ENCODE measurements at places on chromosomes 4 and X.

DNA sequence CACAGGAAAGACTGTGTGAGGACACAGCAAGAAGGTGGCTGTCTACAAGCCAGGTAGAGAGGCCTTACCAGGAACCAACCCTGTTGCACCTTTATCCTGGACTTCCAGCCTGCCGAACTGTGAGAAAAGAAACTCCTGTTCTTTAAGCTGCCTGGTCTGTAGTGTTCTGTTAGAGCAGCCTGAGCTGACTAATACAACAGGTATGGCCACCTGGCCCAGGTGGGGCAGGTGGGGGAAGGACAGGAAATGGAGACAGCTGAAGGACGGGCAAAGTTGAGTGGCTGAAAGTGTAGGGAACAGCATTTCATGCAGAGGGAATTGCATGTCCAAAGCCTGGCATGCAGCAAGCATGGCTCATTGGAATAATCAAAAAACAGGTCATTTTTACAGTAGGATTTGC, 35.1 kb downstream of the CYTL1 start:
- no peak for DNase-seq

DNA sequence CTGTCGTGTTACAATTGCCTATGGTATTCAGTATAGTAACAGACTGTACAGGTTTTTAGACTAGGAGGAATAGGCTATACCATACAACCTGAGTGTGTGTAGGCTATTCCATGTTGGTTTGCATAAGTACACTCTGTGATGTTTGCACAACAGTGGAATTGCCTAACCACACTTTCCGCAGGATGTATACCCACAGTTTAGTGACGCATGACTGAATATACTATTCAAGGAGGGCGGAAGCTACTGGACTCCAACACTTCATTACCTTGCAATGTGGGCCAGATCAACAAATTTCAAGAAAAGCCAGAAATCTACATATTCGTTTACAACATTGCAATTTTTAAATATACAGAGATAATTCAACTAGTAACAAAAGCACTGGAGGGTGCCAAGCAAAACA, 317.2 kb downstream of the PDGFC start:
- DNase-seq = no peak

GRCh38 chr4:176262243-176262642, 6.8 kb downstream of the ASB5 start:
- no peak for DNase-seq

- no peak for DNase-seq
Observed at GRCh38 chr4:145951931-145952330, 13.3 kb upstream of the ZNF827 start.

DNA sequence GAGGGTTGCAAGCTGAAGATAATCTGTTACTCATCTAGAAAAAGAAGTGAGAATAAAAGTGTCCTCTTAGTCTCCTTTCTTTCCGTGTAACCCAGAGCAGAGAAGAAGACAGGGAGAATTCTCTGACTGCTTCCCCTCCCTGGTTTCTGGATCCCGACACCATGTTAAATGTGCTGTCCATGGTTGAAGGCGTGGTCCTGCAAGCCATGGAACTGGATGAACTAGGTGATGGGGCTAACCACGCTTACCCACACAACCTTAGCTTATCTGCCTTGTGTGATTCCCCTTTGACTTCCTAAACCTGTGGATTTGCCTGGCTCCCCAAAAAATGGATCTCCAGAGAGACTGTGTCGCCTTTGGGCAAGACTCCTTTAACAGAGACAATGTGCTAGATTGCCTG, 907.6 kb downstream of the FSTL5 start:
- no peak for DNase-seq

DNA sequence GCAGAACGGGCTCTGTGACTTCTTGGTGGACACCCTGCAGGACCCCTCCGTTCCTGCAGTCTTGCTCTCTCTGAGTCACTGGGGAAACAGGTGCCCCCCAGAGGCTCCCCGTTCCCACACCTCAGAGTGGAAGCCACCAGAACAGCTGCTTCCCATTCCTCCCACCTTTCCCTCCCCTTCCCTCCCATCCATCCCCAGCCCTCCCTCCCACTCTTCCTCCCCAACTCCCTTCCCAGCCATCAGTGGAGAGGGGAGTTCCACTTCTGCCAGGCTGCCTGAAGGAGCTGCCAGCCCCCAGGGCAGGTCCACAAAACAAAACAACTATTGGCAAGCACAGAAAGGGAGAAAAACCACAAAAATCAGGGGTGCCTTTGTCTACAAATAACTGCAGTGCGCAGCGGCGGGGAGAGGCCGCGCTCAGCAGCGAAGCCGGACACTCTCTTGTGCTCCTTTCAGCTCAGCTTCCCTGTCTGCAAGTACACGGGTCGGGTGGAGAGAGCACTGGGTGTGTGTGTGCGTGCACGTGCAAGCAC, 8.1 kb downstream of the SSR4 start:
- no peak for DNase-seq

- DNase-seq = no peak
Observed at GRCh38 chr4:55947254-55947882, 1.4 kb upstream of the CEP135 start.

DNA sequence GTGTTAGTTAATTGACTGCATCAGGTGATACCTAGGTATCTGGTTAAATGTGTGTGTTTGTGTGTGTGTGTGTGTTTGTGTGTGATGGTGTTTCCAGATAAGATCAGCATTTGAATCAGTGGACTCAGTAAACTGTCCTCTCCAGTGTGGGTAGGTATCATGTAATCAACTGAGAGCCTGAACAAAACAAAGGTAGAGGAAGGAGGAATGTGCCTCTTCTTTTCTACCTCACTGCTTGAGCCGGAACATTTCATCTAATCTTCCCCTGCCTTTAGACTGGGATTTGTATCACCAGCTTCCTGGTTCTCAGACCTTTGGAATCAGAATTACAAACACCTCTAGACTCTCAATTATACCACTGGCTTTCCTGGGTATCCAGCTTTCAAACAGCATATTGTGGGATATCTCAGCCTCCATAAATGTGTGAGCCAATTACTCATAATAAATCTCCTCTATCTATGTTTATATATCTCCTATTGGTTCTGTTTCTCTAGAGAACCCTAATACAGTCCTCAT, 120.5 kb downstream of the TBCK start:
- DNase-seq = no peak

GRCh38 chr4:148141501-148141900, 300.7 kb downstream of the NR3C2 start:
- no peak for DNase-seq

DNA sequence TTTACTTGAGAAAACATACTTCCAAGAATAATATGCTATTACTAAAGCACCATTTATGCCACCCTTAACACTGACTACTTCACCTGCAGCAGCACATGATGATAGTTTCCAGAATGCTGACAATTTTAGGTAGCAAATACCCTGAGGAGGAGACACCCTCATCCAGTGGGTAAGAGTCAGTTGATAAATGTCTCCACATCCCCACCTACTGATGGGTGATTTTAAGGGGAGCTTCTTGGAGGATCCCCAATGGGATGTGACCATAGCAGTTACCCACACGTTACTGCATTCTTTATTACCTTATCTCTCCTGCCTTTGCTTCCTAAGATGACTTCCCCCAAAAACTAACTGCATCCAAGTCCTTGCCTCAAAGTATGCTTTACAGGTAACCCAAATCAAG, 131.2 kb upstream of the SMARCAD1 start:
- DNase-seq = no peak

DNA sequence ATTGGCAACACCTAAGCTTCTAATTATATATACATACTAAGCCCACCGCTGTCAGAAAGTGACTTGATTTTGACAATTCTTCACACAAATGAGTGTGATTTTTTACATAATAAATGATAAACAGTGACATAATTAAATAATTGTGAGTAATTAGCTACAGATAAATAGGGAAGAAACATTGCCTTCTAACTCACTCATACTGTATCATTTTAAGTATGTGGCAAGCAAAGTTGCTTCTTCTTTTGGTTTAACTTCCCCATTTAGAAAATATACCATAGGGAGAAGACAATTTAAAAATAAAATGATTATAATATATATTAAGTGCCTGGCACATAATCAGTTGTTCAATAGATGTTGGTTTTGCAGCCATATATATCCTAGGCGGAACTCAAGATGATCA, 644.2 kb downstream of the FSTL5 start:
- DNase-seq = no peak

DNA sequence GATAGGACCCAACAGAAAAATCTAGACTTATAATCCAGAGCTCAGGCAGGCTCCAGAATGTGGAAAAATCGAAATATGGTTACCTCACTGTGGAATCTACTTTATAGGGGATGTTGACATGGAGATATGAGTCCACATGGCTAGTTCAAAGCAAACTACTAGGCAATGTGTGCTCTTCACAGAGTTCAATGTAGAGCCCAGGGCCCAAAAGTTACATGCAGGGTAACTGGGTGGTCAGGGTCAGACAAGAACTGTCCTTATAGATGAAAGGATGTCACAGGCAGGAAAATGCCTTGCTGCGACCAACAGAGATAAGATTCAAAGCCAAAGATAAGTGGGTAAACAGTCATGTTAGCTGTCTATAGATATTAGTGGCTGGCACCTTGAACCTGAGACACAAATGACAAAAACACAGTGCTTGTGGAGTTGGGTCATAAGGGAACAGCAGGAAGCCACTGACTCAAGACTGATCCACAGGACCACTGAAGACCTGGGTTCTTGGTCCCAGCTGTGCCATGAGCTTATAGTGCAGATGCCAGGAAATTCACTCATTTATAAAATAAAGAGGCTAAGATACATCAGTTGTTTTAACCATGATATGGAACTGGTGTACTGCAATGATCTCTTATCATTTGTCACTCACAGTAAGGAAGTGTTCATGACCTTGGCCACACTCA, 101.7 kb upstream of the MBNL3 start:
- no peak for DNase-seq

DNA sequence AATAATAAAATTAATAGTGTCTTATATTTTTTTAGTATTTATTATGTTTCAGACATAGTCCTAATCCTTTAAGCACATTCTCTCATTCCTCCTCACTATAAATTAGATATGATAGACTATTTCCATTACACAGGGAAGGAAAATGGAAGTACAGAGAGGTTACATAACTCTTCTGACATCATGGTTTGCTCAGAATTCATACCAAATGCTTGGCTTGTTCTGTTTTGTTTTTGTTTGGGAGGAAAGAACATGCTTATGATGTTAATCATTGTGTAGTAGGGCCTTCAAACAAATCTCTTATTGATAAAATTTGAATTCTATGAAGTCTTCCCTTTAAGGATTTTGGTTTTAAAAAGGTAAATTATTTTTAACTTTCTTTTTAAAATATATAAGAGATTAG, 59.5 kb downstream of the RXFP1 start:
- no peak for DNase-seq

DNA sequence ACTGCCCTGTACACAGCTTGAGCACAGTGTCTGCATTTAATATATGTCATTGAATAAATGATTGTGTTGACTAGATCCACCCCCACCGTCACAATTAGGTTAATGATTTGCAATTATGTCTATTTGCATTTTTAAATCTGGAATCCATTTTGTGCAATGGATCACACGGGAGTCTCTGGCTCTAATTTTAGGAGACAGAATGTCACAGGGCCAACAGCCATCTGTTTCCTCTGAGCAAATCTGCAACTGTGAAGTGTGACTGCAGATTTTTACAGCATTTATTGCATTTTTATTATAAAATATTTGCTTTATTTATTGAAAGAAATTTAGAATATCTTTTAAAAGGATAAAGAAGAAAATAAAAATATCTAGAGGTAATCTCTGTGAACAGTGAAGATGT, 316.8 kb downstream of the HS3ST1 start:
- no peak for DNase-seq

- peak; percentile 51 for DNase-seq
Observed at GRCh38 chr4:93834249-93835066, 5.9 kb downstream of the ATOH1 start.

DNA sequence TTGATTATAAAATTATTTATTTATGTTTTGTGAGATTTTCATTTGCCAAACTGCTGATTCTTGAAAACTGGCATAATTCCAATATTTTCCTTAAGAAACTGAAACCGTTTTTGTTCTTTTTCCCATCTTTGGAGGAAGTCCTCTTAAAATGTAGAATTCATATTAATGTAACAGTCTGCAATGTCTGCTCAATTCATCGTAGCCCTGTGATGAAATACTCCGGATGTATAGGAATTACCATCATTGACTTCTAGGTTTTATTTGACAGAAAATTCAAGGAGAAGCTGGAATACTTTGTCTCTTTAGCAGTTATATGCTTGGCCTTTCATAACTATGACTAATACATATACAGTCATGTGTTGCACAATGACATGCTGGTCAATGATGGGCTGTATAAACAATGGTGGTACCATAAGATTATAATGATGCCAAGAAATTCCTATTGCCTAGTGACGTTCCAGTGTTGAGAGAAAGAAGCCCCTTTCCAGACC, 185.0 kb upstream of the GPRIN3 start:
- DNase-seq = no peak

GRCh38 chr4:99853999-99854398, 37.4 kb downstream of the DAPP1 start:
- no peak for DNase-seq

- DNase-seq = no peak
Observed at GRCh38 chr4:185881430-185881829, 69.4 kb upstream of the SORBS2 start.

DNA sequence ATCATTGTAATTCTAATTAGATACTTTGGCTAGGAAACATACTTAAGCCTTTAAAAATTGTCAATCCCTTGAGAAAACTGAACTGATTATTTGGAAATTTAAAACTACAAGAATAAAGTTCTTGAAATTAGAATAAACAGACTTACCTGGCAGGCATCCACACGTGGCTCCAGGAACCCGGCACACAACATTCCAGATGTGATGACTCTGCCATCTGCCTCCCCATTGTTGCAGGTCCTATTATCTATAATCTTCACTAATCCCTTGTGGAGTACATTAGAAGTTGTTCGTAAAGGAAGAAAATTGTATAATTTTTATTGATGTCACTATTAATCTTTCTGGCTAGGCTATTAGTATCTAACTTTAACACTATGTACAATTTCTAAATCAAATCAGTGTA, 16.2 kb upstream of the GNRHR start:
- DNase-seq = no peak

- DNase-seq = peak; percentile 10
Observed at GRCh38 chrX:141278306-141278705, 36.0 kb upstream of the SPANXC start.

GRCh38 chr4:20017070-20017776, 234.5 kb upstream of the SLIT2 start:
- no peak for DNase-seq

DNA sequence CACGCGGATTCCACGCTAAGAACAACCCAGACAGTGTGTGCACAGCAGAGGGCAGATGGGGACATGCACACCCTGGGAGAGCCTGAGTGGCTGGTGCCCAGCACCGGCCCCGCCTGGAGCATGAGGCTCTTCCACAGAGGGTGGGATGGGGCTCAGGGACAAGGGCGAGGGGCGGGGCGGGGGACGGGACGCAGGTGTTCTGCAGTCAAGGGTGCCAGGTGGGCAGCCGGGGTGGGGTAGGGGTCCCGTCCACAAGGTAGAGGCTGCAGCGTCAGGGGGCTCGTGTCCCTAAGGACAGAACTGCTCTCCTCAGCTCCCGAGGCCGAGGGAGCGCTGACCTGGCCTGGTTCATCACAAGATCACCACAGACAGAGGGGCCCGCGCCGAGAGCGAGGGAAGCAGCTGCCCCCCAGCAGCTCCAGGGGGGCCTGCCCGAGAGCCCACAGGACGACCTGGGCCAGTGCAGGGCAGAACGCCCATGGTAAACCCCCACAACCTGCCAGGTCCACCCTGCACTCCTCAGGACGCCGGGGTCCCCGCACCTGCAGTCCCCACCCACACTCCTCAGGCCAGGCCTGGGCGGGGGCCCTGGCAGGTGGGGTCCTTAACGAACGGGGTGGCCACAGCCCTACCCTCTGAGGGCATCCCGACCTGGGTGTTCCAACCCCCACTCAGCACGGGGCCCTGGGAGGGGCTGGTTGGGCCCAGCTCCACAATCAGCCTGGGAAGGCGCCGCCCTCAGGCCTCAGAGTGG, 26.7 kb downstream of the CTBP1 start:
- DNase-seq = no peak
